Suprapubic skin (tissue), 4 donors: ENCODE measurements at places on chromosomes 12 and 14.

DNA sequence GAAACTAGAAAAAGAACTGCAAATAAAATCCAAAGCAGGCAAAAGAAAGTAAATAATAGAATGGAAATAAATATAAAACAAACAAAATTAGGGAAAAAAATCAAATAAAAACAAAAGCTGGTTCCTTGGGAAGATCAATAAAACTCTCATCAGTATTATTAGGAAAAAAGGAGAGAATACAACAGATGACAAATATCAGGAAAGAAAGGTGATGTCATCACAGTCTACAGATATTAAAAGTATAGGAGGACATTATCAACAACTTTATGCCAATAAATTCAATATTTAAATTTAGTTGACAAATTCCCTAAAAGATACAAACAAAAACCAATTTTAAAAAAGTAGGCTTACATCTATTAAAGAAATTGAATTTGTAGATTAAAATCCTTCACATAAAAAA is 107.4 kb upstream of the FOXN3 start:
- no peaks in the 10 kb centered on the region for H3K4me1 ChIP-seq
- H3K4me3 ChIP-seq, result no peak overlapping the region
- no peak for DNase-seq
- H3K27ac ChIP-seq, result no peak overlapping the region
- no peaks in the 10 kb centered on the region for H3K36me3 ChIP-seq
- H3K27me3 ChIP-seq, result no peaks in the 10 kb centered on the region

DNA sequence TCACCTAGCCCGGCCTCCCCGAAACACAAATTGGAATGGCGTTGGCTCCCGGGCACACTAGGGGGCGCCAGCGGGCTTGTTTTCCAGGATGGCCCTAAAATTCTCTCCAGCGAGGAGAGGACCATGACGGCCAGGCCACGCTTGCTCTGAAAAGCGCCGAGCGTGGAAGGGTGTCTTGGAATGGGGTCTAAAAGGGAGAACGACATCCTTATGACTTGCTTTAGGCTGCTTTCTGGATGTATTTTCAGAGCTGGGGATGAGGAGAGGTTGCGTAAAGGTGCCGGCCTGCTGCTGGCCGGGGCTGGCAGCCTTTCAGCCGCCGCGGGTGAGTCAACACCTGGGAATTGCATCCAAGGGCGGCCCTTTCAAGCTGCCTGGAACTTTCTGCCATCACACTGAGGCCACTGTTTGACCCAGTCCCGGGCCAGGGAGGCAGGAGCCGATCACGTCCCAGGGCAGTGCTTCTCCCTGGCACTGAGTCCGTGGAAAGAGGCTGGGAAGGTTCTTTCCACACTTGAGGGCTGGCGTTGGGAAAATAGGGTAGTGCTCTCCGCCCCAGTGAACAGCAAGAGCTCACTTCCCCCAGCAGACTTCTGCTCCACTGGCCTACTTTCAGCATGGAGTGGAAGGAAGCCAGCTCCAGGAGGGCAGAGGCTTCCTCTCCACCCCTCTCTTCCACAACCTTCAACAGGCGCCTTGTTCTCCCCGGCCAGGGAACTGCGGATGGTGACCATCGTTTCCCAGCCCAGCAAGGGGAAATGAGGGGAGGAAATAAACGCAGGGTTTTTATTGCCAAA is 216.2 kb downstream of the TTC8 start:
- peak; percentile 93 for DNase-seq
- H3K27me3 ChIP-seq, result no peaks in the 10 kb centered on the region
- no peaks in the 10 kb centered on the region for H3K36me3 ChIP-seq
- peak overlapping the region; percentile 82 for H3K27ac ChIP-seq

- DNase-seq, result no peak
- H3K27ac ChIP-seq, result no peak overlapping the region
- H3K36me3 ChIP-seq, result peaks cover 8% of the 10 kb centered on the region
- peaks cover 48% of the 10 kb centered on the region for H3K4me1 ChIP-seq
- H3K27me3 ChIP-seq, result no peaks in the 10 kb centered on the region
Measured at GRCh38 chr12:47841910-47842309, 22.2 kb upstream of the HDAC7 start.

GRCh38 chr14:87879389-87879788 is 113.6 kb downstream of the GALC start:
- DNase-seq, result no peak
- H3K27me3 ChIP-seq, result no peaks in the 10 kb centered on the region
- no peaks in the 10 kb centered on the region for H3K36me3 ChIP-seq
- no peak overlapping the region for H3K4me3 ChIP-seq

DNA sequence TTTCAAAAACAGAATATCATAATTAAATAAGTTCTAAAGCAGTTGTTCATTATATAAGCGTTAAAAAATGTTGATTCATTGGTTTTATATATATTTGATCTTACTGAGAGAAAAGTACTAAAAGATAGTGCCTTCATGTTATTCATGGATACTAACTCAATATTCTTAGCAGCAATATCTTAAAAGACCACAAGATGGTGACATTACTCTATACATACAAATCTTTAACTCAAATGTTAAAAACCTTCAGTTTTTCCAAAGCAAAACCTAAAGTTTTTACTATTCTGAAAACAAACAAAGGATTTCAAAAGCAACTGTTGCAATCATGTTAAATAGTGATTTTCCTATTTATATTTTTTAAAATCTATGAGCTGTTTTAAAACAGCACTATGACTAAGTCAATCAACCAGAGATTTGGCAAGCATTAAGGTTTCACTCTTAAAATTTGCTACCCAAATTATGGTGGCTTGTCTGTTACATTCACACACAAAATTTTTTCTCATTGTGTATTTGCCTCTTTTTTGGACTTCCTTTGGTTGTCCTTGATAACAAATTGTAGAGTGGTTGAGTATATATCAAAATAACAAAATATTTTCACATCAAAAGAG is 50.1 kb upstream of the RERGL start:
- DNase-seq, result no peak
- H3K27me3 ChIP-seq, result no peaks in the 10 kb centered on the region
- H3K4me1 ChIP-seq, result peaks cover 20% of the 10 kb centered on the region
- no peak overlapping the region for H3K27ac ChIP-seq

- H3K4me3 ChIP-seq, result no peak overlapping the region
- H3K27me3 ChIP-seq, result peaks cover 6% of the 10 kb centered on the region
- H3K36me3 ChIP-seq, result no peaks in the 10 kb centered on the region
- DNase-seq, result no peak
Measured at GRCh38 chr12:107437954-107438353, 247.6 kb upstream of the PWP1 start.

DNA sequence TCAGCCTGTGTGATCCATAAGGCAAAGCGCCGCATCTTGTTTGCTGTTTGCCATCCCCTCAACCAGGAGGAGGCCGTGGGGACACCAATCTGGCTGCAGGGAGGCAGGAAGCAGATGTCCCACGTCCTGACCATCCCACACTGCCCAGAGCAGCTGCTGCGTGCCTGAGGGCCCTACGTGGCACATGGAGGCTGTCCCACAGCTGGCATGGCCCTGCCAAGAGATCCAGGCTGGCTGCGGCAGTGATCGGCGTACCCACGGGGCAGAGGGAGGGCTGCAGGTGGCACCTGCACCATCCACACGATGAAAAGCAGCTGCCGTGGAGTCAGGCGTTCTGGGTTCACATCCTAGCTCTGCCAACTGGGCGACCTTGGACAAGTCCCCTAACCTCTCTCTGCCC is 42.0 kb downstream of the NCOR2 start:
- H3K4me3 ChIP-seq, result no peak overlapping the region
- DNase-seq, result no peak
- H3K27me3 ChIP-seq, result no peaks in the 10 kb centered on the region
- no peak overlapping the region for H3K27ac ChIP-seq
- H3K36me3 ChIP-seq, result no peaks in the 10 kb centered on the region

GRCh38 chr12:80058586-80058985 is 40.8 kb upstream of the OTOGL start:
- no peaks in the 10 kb centered on the region for H3K36me3 ChIP-seq
- H3K27ac ChIP-seq, result no peak overlapping the region
- no peak overlapping the region for H3K4me3 ChIP-seq
- DNase-seq, result no peak
- H3K4me1 ChIP-seq, result peaks cover 8% of the 10 kb centered on the region
